ENCODE measurements at places on chromosomes 3 and 15.

GRCh38 chr15:48393645-48394506 is 62.6 kb downstream of the DUT start:
- DNase-seq, result no peak

DNA sequence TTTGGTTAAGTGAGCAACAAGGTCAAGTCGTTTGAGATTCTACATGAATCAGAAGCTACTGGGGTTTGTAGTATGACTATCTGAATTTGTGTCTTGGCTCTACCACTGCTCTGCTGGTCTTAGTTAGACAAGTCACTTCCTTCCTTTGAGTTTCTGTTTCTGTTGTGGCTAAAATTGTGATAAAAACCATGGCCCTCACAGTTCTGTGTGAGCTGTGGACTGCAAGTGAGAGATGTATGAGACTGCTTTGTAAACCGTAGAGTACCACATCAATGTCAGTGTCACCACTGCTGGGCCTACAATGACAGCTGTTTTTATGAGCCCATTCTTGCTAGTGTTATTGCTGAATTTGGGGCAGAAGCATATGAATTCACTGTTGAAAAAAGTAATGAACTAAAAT is 32.7 kb downstream of the RARB start:
- peak; percentile 86 for DNase-seq

- DNase-seq, result no peak
Measured at GRCh38 chr3:21944251-21944650, 193.2 kb upstream of the ZNF385D start.

GRCh38 chr3:58357402-58357801 is 24.7 kb downstream of the PXK start:
- no peak for DNase-seq

- no peak for DNase-seq
Measured at GRCh38 chr15:88769161-88769971, 33.9 kb upstream of the ACAN start.

Measured in MV-4-11 (cell line).